Heart right ventricle (tissue), 16 donors: ENCODE measurements at places on chromosomes 7 and 10. TPM values are rescaled to one million over a fixed set of nuclear protein-coding genes. Genes with fewer than 3 reads are reported as not detected.

- no peak for DNase-seq
These were observed 156.2 kb downstream of the GRID1 start for GRCh38 chr10:86210416-86210815.

RBM20 gene
- total RNA-seq: 155 TPM

- DNase-seq: no peak
These were observed 51.7 kb downstream of the LAMB1 start for GRCh38 chr7:107951172-107951787.

DNA sequence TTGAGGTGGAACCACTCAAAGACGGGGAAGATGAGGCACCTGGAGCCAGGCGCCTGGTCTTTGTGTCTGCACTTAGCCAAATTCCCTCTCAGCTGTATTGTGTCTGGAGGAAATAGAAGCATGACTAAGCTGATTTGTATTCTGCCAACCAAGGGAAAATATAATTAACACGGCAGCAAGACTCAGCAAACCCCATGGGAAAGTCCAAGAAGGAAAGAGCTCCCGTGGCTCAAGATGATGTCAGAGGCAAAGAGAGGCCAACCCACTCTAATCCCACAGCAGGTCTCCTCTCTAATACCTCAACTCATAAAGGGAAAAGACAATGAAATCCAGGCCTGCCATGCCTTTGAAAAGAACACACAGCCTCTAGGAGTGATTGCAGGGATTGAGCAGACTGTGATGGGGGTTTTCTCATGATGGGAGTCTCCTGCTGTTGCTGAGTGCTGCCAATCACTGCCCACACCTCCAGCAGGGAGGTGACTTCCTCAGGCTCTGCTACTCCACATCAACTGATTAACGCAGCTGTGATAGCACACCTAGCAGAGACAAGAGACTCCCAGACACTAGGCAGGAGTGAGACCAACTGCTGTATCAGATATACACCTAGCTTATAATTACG is 255.5 kb upstream of the C7orf33 start:
- no peak for DNase-seq

DNA sequence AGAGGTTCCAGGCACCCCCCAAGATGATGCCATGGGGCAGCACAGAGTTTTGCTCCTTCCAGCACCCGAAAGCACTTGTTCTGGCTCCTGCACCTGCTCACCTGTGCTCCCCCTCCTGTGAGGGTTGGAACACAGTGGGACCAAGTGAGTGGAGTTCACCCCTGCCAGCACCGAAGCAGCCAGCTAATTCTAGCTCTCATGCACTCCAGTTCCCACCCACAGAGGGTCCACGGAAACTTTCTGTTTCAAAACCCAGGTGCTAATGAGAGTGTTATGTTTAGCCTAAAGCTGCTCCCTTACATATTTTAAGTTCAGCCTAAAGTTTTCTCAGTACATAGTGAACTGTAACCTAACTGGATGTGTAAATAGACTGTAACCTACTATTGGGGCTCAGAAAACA is 42.6 kb upstream of the SLC35G1 start:
- no peak for DNase-seq

DNA sequence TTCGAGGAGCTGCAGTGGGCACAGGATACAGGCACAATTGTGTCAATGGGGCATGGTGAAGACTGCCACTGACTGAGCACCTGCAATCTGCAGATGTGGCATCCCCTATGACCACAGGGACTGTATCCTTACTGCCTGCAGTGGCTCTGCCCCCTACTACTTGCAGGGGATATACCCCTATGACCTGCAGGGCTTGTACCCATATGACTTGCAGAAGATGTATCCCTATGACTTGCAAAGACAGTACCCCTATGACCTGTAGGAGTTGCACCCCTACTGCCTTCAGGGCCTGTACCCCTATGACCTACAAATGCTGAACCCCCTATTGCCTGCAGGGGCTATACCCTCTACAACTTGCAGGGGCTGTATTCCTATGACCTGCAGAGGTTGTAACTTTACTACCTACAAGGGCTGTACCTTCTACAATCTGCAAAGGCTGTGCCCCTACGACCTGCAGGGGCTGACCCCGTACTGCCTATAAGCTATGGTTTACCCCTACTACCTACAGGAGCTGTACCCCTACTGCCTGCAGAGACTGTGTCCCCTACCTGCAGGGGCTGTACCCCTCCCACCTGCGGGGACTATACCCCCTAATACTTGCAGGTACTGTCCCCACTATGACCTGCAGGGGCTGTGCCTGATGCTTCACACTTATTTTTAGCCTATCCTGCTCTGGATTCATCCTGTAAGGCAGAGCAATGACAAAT is 65.9 kb upstream of the ADAM12 start:
- no peak for DNase-seq

CRYGN gene
- total RNA-seq: not detected
